NCI-H187 (cell line): ENCODE measurements at places on chromosomes 3 and 15.

DNA sequence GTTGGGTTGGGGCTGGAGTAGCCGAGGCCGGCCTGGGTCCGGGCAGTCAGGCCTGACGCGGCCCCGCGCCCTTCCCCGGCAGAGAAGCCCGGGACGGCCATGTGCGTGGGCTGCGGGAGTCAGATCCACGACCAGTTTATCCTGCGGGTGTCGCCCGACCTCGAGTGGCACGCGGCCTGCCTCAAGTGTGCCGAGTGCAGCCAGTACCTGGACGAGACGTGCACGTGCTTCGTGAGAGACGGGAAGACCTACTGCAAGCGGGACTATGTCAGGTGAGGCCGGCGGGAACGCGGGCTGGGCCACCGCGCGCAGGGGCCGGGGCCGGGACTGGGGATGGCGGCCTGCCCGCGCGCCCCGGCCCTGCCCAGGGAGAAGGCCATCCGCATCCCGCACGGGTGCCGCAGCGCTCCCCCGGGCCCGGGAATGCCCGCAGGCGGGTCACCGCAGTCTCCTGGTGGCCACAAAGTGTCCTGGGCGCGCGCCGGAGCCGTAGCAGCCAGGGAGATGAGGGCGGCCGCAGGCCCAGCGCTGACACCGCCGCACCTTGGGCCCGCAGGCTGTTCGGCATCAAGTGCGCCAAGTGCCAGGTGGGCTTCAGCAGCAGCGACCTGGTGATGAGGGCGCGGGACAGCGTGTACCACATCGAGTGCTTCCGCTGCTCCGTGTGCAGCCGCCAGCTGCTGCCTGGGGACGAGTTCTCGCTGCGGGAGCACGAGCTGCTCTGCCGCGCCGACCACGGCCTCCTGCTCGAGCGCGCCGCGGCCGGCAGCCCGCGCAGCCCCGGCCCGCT lies 1.3 kb downstream of the ISL2 start:
- no peak for DNase-seq

GRCh38 chr3:183285828-183286457 lies 32.9 kb downstream of the B3GNT5 start:
- DNase-seq = no peak

DNA sequence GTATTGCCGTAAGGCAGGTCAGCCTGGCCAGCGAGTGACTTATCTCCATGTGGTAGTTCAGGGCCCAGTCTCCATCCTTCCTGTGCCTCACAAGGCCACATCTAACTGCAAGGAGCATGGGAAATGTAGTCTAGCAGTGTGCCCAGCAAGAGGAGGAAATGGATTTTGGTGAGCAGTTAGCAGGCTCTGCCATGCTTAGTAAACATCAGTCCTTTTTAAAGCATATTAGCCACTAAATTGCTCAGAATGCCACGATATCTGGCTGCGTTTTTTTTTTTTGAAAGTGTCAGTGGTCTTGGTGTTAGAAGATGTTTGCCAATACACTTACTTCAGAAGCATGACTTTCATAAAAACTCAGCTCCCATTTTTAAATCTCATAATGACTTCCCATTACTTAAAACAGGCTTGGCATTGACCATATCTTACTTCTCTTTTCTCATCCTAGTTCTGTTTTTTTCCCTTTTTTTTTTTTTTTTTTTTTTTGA lies 470.2 kb upstream of the TPRG1 start:
- DNase-seq = no peak

DNA sequence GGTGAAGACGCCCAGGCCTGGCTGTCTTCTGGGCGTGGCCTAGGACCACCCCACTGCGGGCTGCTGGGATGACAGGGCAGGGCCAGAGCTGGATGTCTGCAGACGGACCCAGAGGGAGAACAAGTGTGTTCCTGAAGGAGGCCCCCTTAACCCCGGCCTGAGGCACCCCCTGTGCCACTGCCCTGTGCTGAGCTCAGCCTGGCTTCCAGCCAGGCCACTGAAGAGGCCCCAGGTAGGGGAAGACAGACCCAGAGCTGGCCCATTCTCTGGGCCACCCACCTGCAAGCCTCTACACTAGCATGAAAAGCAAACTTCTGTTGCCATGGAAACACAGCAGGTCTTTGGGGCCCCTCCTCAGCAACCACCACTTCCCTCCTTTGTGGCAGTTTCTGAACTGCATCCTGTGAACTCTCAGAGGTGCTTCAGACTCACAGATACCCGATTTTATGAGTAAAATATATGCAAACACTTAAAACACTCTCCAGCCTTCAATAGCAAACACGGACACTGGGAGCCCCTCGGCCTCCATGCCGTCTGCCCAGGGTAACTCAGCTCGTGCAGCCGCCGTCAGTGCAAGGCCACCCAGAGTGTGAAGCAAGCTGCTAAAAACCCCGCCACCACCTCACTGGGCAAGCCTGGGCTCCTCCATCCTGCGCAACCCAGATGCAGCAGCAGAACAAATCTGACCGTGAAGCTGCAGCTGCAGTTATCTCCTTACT lies 42.5 kb downstream of the CMTM6 start:
- DNase-seq = no peak

DNA sequence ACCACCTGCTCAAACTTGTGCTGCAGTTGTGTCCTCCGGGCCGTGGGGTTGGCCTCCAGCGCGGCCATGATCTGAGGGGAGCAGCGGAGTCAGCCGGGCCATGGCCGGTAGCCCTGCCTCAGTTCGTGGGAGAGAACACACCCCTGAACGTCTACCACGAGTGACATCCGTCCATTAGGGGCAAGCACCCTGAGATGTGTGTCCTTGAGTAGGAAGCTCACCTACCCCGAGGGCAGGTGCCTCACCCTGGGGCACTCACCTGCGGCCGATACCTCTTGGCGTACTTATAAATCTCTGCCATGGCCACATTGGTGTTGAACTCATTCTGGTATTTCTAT lies 13.4 kb downstream of the H1-8 start:
- no peak for DNase-seq
